ENCODE measurements at places on chromosomes 1 and 21.
A peak's percentile ranks its signal among the peaks of the same experiment; 100 is the strongest.

- no peak for DNase-seq
Observed at GRCh38 chr1:9473032-9473807, 66.0 kb upstream of the SLC25A33 start.

GRCh38 chr1:11100149-11100493, 452 bp upstream of the EXOSC10 start:
- no peak for DNase-seq

DNA sequence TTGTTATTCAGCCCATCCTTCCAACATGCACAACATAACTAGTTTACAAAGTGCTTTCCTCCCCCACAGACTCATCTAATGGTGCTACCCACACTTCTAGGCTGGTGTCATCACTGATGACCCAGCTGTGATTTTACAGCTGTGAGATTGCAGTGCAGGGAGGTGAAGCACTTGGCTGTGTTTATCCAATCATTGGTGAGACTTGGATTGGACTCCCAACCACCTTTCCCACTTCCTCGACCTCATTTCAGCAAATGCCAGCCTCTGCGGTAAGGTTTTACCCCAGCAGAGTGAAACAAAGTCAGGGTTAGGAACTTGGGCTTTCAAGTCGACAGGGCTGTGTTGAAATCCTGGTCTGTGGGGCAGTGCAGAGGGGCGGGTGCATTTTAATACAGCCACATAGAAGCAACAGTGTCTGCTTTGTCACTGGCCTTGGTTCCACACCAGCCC, 22.1 kb downstream of the ECHDC2 start:
- no peak for DNase-seq

DNA sequence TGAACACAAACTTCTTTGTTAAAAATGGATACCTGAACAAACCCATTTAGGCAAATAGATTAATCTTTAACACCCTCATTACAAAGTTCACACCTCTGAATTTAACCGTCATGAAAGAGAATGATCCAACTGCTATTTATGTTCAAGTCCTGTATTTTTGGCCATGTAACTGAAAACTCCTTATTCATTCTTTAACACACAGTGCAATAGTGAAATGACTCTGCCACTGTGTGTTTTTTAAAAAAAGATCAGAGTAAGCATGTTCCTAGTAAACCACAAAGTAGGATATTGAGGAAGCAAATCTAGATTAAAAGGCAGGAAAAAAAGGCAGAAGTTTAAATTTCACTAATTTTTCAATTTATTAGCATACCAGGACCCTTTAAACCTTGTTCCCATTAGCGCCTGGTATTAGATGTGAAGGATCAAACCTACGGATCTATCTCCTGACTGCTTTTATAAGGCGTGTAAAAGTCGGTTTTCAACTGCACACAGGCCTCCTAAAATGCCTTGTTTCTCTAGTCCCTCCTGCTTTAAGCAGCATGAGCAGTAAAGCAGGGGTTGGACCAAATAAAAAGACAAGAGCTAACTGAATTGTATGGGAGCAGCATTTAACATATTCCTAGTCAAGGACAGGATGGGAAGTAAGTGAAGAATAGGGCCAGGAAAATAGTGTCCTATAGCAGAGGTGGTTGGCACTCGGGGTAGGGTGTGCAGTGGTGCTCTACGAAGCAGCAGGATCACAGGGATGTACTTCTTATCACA, 33.4 kb downstream of the NUCKS1 start:
- no peak for DNase-seq

DNA sequence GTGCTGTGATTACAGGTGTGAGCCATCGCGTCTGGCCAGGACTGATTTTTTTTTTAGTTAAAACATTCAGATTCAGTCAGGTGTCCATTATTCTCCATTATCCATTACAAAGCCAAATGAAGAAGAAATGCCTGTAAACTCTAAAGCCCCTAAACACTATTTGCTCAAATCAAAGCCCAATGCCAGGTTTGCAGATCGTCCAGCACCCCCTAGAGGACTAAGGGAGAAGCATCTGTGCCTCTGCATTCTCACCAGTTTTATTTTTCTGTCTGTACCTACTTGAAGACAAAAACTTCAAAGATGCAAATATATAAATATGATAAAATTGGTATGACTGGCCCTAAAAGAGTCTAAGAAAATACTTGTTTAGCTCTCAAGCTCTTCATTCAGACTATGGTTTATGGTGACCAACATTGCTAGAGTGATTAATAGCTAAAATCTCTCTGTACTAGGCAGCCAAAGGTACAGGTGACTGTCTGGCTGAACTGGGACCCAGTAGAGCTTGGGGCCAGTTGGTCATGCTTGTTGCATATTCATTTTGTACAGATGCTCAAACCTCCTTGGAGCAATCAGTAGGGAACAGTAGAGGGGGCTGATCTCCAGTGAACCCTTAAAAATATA, 138.4 kb downstream of the SYT2 start:
- no peak for DNase-seq

GRCh38 chr1:203251466-203251865, 22.0 kb upstream of the CHIT1 start:
- DNase-seq: no peak

DNA sequence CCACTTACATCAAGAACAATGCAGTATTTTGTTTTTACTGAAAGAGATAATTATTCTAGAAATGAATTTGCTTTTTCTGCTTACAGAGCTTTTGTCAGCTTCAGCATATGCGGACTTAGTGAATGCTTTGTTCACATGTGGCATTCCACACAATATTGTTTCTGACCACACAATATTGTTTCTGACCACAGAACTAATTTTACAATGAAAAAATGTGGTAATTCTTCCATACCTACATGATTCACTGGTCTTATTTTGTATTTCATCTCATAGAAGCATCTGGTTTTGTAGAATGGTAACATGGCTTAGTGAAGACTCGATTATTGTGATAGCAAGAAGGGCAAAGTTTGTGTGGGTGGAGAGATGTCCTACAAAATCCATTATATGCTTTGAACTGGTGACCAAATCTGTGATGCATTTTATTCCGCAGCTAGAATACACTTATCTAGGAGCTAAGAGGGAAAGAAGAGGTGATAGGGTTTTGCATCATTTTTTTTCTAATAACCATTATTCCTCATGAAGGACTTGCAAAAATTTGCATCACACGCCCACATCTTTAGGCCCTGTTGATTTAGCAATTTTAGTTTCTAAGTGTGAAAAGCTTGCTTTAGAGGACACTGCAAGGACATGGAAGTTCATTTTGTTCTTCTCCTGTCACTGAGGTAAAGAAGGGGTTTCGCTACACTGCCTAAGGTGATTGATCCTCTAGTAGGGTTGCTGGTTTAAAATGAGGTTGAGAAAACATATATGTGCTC, 75.3 kb downstream of the HLX start:
- no peak for DNase-seq

DNA sequence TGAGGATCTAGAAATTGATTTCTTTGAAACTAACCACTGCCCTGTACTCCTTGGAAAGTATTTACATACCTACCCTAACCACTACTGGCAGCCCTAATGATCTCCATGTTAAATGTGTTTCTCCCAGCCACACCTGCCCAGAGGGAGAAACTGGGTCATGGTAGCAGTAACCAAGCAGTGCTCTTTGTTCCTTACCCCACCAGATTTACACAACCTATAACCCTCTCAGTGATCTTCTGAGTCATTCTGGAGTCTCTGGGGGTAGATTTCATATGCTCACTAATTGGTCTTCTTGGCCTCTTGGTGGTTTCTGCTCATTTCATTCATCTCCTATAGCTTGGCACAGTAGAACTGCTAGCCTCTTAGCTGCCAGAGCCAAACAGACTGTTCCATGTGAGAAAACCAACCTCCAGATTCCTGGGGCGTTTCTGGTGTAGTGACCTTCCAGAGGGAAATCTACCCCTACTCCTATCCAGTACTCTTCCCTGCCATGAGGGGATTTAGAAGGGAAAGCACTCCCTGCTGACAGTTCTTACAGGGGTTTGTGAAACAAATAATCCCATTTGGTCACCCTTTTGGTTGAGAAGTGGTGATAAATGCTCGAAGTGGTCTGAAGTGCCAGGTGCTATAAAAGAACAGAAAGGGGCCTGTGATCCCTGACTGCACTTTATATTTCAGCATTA, 36.2 kb upstream of the LRIG2 start:
- no peak for DNase-seq

GRCh38 chr1:23736437-23737134, 6.7 kb upstream of the ELOA start:
- DNase-seq: no peak

GRCh38 chr1:114551400-114551799, 30.0 kb downstream of the BCAS2 start:
- no peak for DNase-seq

DNA sequence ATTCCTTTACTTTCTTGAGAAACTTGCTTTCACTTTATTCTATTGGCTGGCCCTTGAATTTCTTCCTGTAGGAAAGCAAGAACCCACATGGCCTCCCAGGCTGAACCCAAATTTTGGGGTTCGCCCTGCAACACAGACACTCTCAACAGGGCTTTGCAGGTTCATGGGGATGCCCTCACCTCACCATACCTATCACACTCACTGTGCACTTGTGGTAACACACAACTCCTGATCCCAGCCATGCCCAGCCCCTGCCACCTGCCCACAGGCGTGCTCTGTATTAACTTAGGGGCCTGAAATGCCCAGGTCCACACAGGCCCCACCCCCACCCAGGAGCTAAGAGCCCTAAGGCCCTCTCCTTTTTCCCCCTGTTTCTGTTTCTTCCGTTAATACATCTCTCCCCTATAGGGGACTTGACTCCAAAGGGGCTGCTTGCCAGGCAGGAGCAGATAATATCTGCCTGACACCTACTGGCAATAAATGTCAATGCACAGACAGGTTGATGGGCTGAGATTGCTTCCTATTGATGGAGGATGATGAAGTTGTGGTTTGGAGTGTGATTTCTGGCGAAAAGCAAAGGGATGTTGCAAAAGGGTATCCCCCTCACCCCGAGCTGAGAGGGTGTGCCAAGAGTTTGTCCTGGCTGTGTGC, 171.5 kb downstream of the AJAP1 start:
- no peak for DNase-seq

DNA sequence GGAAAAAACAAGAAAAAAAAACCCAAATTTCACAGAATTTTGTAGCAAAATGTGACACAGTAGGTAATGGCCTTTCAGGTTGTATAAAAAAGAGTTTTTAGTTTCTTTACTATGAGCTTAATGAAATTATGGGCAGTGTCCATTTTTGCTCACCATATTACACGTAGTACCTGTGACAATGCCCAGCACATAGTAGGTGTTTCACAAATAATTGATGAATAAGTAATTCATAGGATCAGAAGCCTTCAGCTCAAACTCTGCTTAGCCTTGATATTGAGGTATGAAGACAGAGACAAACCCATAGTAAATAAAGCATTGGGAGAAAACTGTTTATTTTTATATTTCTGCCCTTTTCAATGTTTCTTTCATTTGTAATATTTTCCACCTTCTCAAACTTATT, 97.2 kb downstream of the LHX9 start:
- no peak for DNase-seq

DNA sequence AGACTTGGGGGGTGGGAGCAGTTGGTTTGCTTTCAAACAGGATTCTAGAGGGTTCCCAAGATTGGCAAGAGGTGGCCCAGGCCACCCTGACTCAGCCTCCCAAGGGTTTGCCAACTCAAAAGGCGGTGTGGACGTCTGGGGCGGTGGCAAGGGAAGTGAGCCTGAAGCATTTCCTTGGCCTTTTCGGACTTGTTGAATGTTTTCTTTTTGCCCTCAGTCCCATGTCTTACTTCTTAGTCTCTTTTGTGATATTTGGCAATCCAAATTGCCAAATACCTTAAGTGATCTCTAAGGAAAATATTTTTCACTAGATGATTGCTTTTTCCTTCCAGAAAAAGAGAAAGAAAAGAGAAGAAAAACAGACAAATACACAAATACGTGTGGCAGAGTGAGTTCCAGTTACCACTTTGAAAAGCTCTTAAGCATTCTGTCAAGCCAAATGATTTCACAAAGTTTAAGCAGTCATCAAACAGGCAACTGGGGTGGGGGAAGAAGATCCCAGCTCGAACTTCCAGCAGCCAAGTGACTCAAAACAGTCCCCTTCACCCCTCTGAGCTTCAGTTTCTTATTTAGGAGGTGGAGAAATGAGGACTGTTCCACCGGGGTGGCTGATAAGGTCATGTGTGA, 374.6 kb upstream of the USP24 start:
- no peak for DNase-seq

GRCh38 chr1:209546390-209547085, 37.0 kb upstream of the CAMK1G start:
- DNase-seq: no peak

DNA sequence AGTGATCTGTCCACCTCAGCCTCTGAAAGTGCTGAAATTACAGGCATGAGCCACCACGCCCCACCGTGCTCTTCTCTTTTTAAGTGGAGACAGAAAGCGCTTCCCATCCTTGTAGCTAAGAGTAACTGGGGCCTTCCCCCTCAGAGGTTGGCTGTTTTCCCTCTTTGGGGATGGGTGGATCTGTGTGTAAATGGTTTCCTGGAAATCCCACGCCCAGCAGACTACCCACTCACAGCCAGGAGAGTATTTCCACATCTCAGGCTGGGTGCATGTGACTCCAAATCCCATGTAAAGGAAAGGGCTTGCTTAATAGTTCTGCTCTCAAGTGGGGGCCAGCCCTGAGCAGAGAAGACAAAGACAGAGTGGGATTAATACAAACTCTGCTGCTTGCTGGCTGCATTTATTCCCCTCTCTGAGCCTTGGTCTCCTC, 19.6 kb upstream of the TCEA3 start:
- no peak for DNase-seq

- DNase-seq: no peak
Observed at GRCh38 chr1:200512191-200512590, 102.4 kb upstream of the ZNF281 start.

DNA sequence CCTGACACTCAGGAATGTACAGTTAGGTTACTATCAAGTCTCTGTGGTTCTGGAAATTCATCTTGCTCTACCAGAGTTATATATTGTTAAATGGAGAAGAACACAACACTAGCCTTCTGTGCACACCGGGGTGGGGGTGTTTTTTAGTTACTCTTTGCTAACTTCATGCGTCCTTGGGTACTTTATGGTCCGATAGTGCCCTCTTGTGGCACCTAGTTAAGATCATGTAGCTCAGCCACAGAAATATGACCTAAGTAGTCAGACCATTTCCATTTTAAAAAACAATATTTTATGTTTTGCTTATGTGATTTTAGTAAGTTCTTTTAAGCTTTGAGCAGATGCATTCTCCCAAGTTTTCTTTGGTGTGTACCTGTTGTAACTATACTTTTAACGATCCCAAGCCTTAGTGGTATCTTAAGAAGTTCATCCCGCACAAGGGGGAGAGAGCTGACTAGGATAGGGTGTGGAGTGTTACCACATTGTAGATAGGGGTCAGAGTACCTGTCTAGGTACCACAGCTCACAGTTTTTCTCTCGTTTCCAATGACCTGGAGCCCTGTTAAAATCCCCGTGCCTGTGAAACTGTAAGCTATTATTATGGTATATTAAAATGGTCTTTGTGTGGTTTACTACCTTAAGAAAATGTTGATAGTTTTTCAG, 20.6 kb upstream of the SH3D21 start:
- peak; percentile 41 for DNase-seq

GRCh38 chr21:33980276-33980916, 64.8 kb upstream of the ATP5PO start:
- DNase-seq: no peak

DNA sequence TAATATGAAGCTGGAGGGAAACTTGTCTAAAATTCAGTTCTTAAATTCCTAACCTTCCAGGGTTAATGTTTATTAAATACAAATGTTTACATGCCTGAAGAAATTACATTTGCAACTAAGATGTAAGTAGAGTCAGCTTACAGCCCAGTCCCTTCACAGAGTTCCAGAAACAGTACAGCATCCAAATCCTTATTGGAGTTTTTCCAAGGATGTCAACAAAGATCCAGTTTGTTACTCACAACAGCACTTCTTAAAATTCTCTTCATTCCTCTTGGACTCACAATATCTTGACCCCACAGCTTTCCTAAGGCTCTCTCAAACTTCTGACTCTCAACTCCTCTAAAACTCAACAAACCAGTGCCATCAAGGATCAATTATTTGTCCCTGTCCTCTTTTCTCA, 50.1 kb upstream of the RWDD3 start:
- no peak for DNase-seq
